ENCODE measurements at places on chromosomes 7 and 10.

- DNase-seq: no peak
These were observed 1274.0 kb upstream of the CELF2 start for GRCh38 chr10:9743639-9744038.

DNA sequence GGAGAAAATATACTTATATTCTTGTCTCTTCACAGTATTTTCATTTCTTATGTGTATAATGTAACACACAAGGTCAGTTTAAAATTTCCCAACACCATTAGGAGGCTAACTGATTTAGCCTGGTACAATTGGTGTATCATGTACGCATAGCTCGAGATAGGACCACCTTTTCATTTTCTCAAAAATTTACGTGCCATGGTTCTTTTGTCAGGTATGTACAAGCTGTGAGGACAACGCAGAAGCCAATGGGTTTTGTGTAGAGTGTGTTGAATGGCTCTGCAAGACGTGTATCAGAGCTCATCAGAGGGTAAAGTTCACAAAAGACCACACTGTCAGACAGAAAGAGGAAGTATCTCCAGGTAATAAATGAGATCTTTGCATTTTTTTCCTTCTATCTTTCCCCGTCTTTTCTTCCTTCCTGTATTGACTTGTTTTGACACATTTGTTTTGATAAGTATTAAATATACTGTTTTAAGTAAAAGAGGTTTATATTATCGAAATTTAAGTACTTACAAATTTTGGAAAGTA, 55.0 kb downstream of the TRIM24 start:
- DNase-seq: no peak

DNA sequence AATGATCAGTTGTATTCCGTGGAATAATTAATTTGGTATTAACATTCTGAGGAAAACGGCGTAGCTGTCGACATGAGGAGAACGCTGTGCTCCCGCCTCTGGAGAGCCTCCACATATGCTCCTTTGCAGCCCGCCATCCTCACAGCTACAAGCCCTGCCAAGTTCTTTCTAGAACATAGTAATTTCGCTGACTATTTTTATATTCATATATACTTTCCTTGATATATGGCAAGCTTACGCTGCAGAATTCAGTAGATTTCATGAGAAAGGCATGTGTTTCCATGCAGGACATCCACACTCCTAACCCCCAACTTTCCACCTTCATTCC, 45.2 kb downstream of the TBXAS1 start:
- no peak for DNase-seq

DNA sequence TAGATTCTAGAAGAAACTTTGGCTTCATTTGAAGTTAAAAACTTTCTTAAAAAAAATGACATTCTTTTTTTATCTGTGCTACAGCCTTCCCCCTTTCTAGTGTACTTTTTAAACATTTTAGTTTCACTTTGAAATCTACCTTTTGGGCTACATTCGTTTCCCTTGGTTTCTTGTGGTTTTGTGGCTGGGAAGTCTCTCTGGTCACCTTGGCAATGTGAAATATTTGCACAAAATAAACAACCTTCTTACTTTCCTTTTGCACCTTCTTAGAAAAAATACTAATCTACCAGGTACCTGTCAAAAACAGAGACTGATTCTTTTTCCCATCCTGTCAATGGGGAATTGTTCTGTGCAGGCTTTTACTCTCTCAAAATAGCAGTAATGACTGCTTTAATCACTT, 350.2 kb downstream of the GATA3 start:
- DNase-seq: no peak

DNA sequence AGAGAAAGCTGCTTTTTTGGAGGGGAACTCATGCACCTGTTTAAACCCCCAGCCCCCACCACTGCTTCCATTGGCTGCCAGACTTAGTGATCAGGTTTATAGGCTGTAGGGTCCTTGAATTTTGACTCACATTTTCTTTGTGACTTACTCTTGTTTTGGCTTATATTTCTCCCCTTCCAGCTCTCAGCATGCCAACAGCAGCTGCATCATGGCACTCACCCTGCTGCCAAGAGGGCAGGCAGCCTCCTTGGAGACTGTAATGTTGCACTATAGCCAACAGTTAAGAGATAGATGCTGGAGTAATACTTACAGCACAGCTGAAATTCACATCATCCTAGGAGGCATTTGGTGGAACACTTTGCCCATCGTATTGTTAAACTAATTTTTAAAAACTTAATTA, 98.0 kb upstream of the GLCCI1 start:
- no peak for DNase-seq

GRCh38 chr7:86664486-86664885, 20.8 kb downstream of the GRM3 start:
- DNase-seq: no peak

DNA sequence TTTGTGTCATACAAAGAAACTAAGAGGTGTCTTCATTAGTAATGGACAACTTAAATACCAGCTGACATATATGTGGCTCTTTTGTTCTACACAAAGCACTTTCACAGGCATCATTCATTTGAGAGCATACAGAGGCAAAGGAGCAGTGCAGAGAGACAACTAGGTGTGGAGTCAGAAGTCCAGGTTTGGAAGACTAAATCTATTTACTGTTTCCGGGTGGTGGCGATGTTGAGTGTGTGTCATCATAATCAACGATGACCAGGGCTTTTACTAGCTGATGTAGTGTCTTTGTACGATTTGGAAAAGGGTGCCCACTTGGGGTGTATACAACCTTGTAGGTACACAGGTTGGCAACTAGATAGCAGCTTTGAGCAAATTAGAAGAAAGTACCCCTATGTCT, 195.5 kb upstream of the CCDC6 start:
- no peak for DNase-seq

- no peak for DNase-seq
These were observed 108.8 kb downstream of the AHR start for GRCh38 chr7:17407229-17407628.

- no peak for DNase-seq
These were observed 271.2 kb downstream of the ZEB1 start for GRCh38 chr10:31590023-31590800.
